ENCODE measurements at places on chromosomes 3 and 15.
A peak's percentile ranks its signal among the peaks of the same experiment; 100 is the strongest.

- DNase-seq, result no peak
Observed at GRCh38 chr3:141103503-141103902, 52.4 kb downstream of the SPSB4 start.

- DNase-seq, result no peak
Observed at GRCh38 chr3:170727754-170728153, 141.9 kb upstream of the SLC7A14 start.

DNA sequence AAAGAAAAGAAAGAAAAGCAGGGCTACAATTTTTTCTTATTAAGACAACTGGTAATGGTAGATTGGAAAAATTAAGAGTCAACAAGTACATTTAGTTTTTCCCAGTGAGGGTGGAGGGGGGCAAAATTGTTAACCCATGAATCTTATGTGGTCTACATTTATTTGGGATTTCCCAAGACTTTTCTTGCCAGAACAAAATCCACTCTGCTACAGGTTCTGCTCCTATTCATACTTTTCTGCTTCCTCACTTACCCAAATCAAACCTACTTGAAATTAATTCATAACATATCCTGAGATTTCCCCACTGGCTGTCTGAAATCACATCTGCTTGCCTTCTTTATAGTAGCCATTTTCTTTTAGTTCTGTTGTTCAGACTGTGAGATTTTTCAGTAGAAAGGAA, 41.1 kb downstream of the VGLL3 start:
- DNase-seq, result no peak

- DNase-seq, result no peak
Observed at GRCh38 chr3:25386686-25387255, 41.3 kb upstream of the RARB start.

DNA sequence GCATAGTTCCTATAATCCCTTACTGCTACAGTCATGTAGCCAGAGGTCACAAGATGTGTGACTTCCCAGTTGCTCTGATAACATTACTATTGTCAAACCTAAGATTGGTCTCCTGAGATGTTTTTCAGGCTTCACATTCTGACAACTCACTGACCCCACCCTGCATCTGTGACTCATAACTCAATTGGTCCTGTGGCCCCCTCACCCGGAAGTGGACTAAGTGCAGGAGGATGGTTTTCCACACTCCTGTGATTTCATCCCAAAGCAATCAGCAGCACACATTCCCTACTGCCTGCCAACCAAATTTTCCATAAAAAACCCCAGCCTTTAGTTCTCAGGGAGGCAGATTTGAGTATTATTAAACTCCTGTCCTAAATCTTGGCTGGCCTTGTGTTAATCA, 564.9 kb upstream of the ZNF385D start:
- DNase-seq, result no peak

DNA sequence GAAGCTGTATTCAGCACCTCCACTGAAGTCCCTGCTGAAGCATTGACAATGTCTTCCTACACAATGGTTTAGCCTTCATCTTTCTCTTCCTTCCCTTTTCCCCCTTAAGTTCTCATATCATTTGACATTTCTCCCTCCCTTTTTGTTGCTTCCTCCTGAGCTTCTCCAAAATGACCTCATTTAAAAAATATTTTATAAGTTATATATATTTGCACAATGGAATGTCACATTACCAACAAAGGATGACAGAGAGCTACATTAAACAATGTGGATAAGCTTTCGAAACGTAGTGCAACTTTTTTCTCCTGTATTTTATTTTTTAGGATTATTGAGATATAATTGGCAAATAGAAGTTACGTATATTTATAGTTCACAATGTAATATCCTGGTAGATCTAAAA, 13.2 kb upstream of the DLG1 start:
- no peak for DNase-seq

DNA sequence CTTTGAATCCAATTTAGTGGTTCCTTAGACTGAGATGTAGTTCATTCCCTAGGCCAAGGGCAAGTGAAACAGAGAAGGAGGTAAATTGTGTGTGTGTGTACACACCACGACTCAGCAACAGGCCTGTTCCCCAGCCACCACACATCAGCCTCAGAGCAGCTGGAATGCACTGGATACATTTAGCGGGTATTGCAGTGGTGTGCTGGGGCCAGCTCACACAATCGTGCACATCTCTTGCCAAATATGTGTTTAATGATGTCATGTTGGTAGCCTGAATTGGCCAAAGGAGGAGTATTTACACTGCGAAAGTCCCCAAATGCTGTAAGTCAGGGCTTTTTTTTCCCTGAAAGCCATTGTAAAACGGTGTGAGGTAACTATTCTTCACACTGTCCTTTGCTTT, 82.3 kb downstream of the RBPMS2 start:
- peak; percentile 57 for DNase-seq

DNA sequence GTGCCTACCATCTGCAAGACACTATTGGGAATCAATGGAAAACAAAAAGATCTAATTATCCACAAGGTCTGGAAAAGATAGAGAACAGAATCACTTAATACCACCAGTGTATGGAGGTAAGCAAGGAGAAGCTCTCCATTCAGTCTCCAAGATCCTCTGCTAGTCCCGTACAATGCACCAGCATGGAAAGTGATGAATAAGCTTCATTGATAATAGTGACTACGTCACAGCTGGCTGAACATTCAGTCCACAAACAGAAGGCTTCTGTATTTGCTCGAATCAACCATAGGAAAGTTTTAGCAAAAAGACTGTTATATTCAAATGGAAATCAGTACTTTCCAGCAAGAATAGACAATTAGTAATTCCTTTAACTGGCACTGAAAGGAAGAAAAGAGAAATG, 42.9 kb downstream of the IGSF11 start:
- DNase-seq, result no peak

- no peak for DNase-seq
Observed at GRCh38 chr3:46089237-46090011, 62.1 kb upstream of the XCR1 start.

DNA sequence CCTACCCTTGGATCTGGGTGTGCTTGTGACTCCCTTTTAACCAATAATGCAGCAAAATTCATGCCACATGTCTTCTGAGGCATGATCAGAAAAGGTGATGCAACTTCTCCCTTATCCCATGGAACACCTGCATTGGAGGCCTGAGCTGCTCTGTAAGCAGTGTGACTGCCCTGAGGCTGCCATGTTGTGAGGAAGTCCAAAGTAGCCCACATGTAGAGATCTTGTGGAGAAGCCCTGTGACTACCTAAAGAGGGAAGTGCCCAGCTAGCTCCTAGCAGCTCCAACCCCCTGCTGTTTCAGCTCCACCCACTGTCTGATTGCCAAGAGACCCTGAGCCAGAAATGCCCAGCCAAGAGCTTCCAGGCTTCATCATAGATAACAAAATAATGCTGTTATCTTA, 6.4 kb upstream of the NR1D2 start:
- DNase-seq, result no peak

- no peak for DNase-seq
Observed at GRCh38 chr3:191143224-191143623, 55.8 kb upstream of the OSTN start.

GRCh38 chr3:184737641-184738505, 26.0 kb upstream of the MAGEF1 start:
- DNase-seq, result no peak

DNA sequence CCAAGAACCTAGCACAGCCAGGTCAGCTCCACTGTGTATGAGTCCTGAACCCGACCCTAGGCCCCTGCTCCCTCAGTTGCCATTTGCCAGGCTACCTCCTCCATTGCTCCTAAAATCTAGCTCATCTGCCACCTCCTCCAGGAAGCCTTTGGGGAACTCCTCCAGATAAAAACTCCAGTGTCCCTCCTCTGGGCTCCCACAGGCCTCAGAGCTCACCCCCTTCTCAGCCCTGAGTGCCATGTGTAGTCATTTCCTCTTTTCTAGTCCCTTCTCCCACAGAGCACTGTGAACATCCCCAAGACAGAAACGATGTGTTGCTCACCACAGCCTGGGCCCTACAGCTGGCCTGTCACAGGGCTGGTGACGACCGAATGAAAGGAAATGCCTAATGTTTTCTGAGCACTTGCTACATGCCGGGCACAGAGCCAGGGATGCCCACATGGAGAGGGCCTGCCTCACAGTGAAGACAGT, 61.0 kb downstream of the IQSEC1 start:
- DNase-seq, result no peak

DNA sequence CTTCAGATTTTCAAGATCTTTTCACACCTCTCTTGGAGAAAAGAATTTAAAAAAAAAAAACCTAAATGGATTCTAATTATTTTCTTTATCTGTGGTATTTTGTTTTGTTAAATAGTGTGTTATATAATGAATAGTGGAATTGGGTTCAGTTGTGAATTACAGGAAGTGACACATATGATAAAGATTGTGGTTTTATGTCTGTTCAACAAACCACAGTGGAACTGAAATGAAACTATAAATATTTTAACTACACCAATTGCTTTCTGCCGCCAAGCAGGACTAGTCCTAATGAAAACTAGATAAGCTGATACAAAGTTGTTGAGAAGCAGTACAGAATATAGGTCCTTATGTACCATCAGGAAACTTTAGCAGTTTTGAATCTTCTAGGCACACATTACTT, 121.6 kb downstream of the UBE2E2 start:
- no peak for DNase-seq

- no peak for DNase-seq
Observed at GRCh38 chr3:168155303-168155702, 59.6 kb upstream of the GOLIM4 start.

DNA sequence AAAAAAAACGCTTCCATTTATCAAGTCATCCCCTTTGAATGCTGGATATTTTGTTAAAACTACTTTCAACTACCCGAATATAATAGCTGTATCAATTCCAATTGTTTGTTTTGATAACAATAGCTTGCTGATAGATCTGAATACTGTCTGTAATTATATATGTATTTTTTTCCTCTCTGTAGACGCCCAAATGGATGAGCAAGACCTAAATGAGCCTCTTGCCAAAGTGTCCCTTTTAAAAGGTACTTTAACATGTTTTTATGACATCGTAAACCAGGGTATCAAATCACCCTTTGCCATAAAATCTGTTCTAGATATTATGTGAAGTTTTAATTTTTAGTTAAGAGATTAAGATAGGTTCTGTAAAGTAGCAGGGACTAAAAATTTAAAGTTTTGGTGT, 111.5 kb upstream of the FLNB start:
- DNase-seq, result no peak

- no peak for DNase-seq
Observed at GRCh38 chr3:8529181-8529637, 27.6 kb downstream of the LMCD1 start.

DNA sequence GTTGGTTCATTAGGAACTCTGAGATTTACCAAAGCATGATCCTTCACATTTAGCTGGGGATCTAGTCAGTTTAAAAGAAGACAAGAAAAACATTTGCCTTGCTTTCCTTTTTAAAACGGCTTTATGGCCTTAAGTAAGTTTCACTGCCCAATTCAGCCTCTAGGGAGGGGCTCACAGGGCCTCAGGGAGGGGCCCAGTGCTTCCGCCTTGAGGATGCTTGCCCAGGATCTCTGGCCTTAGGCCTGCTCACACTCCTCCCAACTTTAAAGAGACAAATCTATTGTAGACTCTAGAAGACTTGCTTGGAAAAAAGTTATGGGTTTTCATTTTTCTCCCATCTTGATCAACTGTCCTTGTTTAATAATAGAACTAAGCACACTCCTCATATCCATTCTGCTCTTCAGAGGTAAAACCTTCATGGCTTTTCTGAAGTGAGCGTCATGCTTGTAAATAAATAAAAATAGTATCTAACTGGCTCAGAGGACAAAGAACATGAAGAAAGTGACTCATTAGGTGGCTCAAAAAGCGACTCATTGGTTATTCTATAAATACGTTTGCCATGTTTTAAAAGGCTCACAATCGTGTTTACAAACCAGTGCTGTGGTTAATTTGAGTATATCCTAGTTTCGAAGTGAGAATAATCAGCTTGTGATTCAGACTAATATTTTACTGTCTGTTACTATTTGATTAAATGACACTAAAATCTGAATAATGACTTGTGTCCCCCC, 13.7 kb downstream of the PDHB start:
- no peak for DNase-seq

DNA sequence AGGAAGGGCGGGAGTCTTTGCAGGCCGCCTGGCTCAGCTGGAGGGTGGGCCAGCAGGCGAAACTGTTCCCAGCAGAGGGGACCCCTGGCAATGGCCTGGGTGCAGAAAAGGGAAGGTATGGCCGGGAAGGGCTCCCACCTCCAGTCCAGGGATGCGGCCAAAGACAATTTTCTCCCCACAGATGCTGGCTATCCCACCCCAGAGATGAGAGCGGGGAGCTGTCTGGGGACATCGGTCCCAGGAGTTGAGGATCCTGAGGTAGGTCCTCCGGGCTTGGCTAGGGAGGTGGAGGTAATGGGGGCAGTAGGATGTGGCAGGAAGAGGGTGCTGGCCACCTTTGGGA, 1.7 kb downstream of the SEMA3G start:
- no peak for DNase-seq

GRCh38 chr15:90099868-90100831, 2.1 kb downstream of the IDH2 start:
- DNase-seq, result no peak

GRCh38 chr3:18223974-18224373, 201.2 kb downstream of the SATB1 start:
- no peak for DNase-seq

- DNase-seq, result no peak
Observed at GRCh38 chr3:45441584-45442310, 53.4 kb downstream of the LARS2 start.

DNA sequence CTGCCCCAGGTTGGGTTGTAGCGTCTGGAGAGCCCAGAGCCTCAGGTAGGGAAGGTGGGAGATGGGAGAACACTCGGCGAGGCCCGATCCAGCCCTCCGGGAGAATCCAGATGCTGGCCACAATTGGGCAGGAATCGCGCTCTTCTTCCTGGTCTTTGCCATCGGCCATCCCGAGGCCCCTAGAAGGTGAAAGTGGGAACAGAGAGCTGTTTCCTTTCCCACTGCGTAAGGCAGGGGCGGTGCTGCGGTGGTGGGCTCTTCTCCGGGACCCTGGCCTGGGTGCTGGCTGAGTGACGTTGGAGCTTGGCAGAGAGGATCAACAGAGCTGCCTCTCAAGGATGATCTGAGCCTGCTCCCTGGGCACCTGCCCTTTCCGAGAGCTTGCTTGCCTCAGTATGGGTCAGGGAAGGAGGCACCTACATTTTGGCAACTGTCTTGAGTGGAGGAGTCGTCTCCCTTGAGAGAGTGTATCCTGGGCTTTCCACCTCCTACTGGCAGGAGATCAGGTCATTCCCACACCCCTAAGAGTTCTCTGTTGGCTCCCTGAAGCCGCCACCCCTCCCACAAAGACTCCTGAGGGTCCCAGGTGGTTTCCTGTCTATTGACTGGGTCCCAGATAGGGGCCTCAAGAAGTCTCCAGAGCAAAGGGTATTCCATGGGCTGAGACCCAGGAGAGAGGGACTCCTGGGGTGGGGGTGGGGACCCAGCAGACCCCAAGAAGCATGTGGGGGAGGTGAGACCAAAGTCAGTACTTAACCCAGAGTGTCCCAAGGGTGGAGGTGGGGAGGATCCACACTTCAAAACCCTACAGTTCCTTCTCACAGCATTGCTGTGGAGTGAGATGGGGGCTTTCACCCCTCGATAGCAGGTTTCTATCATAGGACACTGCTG, 1.6 kb downstream of the C15orf39 start:
- peak; percentile 41 for DNase-seq

GRCh38 chr3:54299169-54299935, 177.0 kb downstream of the CACNA2D3 start:
- no peak for DNase-seq

GRCh38 chr15:66452971-66453580, 44.5 kb downstream of the SNAPC5 start:
- no peak for DNase-seq
